ENCODE measurements at places on chromosomes 16 and 17.

DNA sequence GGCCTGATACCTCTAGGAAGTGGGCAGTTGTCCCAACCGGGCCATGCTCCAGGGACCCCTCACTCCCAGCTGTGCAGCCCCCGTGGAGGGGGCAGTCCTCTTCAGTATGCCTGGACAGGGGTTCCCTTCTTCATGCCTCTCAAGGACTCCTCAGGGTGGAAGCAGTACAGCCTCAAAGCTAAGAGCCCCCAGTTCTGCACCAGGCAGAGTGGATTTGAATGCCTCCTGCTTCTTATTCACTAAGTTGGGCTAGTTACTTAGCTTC is 23.9 kb upstream of the ST6GALNAC1 start:
- no peak for DNase-seq

DNA sequence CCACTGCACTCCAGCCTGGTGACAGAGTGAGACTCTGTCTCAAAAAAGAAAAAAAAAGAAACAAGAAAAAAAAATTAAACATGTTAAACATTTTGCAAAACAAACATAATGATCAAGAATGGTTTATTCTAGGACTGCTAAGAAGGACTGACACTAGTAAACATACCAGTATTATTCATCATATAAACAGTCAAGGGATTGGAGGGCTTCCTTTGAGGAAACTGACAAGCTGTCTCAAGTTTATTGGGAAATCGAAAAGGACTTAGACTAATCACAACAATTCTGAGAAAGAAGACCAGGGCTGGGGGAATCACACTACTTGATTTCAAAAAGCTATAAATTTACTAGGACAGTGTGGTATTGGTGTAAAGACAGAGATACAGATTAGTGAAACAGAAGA is 75.5 kb downstream of the MYH10 start:
- DNase-seq, result no peak

- no peak for DNase-seq
Observed at GRCh38 chr17:74972107-74972972, at the start of gene HID1. Gene HID1 (minus strand): TSS chr17:74972759. CDS start chr17:74972656, 103 bp downstream.

- no peak for DNase-seq
Observed at GRCh38 chr17:76074390-76075363, at the start of gene GALR2. Gene GALR2 (plus strand): TSS chr17:76074781. CDS start chr17:76074884, 103 bp downstream.

GRCh38 chr16:56971768-56972043 is 10.0 kb downstream of the CETP start:
- DNase-seq, result no peak

All from foreskin fibroblast (primary cell).